GM12878 (cell line): ENCODE measurements at places on chromosomes 2 and 18. TPM values are rescaled to one million over a fixed set of nuclear protein-coding genes. Genes with fewer than 3 reads are reported as not detected.

Gene PROC
- not detected in 2 replicates for total RNA-seq

Gene SULT1C2
- total RNA-seq, result 0.03 and 0.05 TPM in 2 replicates

Gene KCNE4
- total RNA-seq, result not detected in 2 replicates

Gene CYTIP
- 63.7 and 64.9 TPM in 2 replicates for total RNA-seq

Gene FHOD3
- total RNA-seq, result 10.7 and 11.4 TPM in 2 replicates

GRCh38 chr2:167196461-167197252 lies 308.4 kb downstream of the XIRP2 start:
- DNase-seq, result no peak

DNA sequence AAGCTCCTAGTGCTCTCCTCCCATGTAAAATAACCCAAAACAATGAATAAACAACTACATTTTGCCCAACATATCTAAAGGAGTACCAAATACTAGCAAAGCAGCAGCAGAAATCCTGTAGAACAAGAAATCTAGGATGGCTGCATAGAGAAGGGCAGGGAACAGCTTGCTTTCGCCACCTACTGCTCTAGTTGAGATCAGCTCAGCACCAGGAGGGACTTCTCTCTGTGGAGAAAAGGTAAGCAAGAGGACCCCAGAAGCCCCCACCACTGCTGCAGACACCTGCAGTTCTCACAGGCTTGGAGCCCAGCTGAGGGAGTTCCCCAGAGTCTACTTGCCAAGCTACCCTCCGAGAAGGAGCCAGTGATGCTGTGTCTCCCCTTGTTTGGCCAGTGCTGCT lies 243.0 kb upstream of the CHST9 start:
- DNase-seq, result no peak
